Osteoblast (primary cell): ENCODE measurements at places on chromosomes 1 and 21. TPM values are rescaled to one million over a fixed set of nuclear protein-coding genes. Genes with fewer than 3 reads are reported as not detected.

DNA sequence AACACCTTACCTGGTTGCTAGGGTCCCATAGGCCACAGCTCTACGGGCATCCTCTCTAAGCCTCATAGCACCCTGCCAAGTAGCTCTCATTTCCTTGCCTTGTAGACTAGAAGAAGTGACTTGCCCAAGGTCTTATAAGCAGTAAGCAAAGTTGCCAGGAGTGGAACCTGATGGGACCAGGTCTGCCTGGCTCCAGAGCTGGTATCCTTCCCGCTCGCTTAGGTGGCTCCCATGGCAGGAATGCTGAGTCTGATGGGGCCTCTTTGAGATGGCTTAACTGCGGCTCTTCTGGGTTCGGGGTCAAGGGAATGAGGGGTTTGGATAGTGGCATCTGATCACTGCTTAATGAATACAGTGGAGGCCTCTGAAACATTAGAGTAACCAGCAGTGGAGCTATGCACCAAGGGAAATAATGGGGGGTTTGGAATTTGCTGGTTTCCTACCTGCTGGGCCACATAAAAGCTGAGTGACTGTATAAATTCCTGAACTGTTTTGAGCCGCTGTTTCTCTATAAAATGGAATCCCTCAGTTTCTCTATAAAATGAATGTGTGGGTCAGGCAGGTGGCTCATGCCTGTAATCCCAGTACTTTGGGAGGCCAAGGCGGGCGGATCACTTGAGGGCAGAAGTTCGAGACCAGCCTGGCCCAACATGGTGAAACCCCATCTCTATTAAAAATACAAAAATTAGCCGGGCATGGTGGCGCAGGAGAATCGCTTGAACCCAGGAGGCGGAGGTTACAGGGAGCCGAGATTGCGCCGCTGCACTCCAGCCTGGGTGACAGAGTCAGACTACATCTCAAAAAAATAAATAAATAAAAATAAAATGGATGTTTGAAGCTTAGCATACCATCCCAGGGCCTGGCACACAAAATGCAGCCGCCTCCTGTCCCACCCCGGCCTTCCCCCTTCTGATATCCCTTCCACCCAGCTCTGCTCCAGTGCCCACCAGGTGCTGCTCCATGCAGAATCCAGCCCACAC is 12.4 kb downstream of the FAM151A start:
- DNase-seq = peak; percentile 45

DNA sequence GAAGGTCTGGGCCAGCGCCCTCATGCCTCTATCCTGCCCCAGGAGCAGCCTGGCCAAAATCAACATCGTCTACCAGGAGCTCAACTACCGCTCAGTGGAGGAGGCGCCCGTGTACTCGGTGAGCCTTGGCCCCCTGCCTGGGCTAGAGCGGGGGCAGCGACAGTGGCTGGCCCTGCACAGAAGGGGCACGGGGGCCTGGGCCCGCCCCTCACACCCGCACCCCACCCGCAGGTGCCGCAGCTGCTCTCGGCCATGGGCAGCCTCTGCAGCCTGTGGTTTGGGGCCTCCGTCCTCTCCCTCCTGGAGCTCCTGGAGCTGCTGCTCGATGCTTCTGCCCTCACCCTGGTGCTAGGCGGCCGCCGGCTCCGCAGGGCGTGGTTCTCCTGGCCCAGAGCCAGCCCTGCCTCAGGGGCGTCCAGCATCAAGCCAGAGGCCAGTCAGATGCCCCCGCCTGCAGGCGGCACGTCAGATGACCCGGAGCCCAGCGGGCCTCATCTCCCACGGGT is 10.8 kb downstream of the SCNN1D start:
- DNase-seq = peak; percentile 97

DNA sequence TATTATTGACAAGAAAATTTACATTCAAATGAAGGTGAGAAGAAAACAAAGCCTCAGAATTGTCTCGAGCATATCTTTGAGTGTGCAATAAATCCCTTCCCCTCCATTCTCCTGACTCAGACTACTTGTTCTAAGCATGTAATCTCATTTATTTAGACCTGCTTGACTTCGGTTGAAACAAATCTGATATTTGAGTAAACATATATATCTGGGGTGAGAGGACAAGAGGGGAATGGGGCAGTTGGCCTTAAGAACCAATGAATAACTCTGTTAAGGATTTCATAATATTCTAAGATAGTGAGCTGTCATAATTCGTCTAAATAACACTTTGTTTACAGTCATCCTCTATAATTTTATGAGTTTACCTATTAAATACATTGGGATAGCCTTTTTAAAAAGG is 142.7 kb downstream of the SIPA1L2 start:
- no peak for DNase-seq

- DNase-seq = no peak
Observed at GRCh38 chr1:9440763-9441194, 98.5 kb upstream of the SLC25A33 start.

DNA sequence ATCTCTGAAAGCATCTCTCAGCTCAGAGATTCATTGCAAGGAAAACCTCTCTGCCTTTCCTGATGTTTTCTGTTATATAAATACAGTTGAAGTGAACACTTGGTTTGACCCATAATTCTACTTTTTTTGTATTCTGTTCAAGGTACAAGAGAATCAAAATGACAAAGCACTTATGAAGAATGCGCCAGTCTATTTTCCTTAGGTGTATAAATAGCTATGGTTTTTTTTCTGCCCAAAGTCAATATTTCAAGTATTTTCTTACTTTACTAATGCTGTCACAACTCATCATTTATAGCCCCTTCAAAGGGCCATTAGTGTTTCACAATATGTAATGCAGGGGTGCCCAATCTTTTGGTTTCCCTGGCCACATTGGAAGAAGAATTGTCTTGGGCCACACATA is 142.5 kb upstream of the C1orf105 start:
- no peak for DNase-seq

FAM43B gene
- total RNA-seq = under 0.01 TPM in 1 of 2 replicates, not detected in the other

DNA sequence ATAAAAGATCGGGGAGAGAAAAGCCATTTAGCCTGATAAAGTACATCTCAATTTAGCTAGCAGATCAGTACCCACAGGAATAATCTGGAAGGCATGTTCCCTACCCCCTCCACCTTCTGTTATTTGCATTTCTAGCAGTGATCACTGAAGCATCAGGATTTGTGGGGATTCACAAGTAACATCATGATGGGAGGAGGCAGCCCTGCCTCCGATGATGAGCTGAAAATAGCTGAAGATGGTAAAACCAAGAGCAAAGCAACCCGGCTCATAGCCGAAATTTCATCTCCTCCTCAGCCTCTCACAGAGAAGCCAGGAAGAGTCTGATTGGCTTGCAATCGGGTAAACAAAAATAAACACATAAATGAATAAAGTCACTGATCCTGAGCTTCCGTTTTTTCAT is 2.4 kb downstream of the CCSAP start:
- no peak for DNase-seq

MIXL1 gene
- 0.29 TPM in 1 of 2 replicates, not detected in the other for total RNA-seq

- no peak for DNase-seq
Observed at GRCh38 chr1:9558271-9558945, 19.1 kb downstream of the SLC25A33 start.

- no peak for DNase-seq
Observed at GRCh38 chr21:17742181-17742580, 77.0 kb downstream of the C21orf91 start.
